Progenitor cell of endocrine pancreas (in vitro differentiated cells): ENCODE measurements at places on chromosomes 13 and 19.

DNA sequence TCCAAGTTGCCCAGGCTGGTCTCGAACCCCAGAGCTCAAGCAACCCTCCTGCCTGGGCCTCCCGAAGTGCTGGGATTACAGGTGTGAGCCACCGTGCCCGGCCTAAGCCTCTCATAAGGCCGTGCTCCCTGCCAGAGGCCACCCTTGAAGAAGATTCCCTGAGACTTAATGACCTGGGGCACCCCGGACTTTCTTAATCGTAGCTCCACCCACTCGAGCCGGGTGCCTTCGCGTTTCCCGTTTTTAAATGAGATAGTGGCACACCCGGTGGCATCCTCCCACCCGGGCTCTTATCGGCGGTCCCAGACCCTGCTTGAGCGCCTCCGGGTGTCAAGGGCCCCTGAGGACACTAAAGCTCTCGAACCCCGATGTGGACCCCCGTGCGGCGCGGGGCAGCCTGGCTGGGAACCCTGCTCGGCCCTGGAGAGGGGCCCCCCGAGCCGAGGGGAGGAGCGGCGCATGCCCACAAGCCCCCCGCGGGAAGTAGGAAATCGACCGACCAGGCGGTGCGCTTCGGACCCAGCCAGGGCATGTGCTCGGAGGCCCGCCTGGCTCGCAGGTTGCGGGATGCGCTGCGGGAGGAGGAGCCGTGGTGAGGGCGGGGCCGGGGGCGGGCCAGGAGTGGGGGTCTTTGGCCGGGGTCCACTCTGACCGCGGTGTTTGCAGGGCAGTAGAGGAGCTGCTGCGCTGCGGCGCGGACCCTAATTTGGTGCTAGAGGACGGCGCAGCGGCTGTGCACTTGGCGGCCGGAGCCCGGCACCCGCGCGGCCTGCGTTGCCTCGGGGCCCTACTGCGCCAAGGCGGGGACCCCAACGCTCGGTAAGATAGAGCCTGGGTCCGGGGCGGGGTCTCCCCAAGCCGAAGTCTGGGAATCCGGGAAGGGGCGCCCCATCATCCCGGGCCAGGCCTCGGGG is at the start of gene ANKLE1:
Gene ANKLE1 (plus strand): TSS at position 511 of the 914 bp plus-strand sequence. CDS start 20 bp downstream, at position 531.
- no peak for DNase-seq

DNA sequence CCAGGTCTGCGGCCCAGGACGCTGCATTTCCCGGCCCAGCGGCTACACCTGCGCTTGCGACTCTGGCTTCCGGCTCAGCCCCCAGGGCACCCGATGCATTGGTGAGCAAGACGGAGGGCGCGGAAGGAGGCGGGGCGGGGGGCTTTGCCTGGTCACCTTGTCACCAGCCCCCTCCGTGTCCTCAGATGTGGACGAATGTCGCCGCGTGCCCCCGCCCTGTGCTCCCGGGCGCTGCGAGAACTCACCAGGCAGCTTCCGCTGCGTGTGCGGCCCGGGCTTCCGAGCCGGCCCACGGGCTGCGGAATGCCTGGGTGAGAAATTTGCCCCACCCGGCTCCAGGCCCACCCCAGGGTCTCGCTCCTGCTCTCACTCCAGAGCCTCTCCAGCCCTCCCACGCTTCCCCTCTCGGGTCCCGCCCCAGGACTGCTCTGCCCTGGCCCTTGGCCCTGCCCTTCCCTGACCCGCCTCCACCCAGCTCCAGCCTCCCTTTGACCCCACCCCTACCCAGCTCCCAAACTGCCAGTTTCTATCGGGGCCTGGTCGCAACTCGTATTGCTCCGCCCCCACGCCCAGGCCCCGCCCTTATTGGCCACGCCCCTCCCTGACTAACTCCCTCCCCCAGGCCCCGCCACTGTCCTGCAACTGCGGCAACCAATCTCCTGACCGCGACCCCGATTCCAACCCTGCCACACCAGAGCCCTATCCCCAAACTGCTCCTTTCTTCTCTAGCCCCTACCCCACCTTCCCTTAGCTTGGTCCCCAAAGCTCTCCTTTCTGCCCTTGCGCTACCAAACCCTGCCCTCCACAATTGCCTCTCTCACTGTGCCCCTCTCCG is 8.6 kb downstream of the LTBP4 start:
- peak; percentile 51 for DNase-seq

- DNase-seq: no peak
Measured at GRCh38 chr19:18596752-18597157, 8.2 kb downstream of the REX1BD start.

- DNase-seq: no peak
Measured at GRCh38 chr13:28751175-28751960, 32.6 kb upstream of the SLC46A3 start.
